ENCODE measurements at places on chromosomes 1 and 21.
A peak's percentile ranks its signal among the peaks of the same experiment; 100 is the strongest.

DNA sequence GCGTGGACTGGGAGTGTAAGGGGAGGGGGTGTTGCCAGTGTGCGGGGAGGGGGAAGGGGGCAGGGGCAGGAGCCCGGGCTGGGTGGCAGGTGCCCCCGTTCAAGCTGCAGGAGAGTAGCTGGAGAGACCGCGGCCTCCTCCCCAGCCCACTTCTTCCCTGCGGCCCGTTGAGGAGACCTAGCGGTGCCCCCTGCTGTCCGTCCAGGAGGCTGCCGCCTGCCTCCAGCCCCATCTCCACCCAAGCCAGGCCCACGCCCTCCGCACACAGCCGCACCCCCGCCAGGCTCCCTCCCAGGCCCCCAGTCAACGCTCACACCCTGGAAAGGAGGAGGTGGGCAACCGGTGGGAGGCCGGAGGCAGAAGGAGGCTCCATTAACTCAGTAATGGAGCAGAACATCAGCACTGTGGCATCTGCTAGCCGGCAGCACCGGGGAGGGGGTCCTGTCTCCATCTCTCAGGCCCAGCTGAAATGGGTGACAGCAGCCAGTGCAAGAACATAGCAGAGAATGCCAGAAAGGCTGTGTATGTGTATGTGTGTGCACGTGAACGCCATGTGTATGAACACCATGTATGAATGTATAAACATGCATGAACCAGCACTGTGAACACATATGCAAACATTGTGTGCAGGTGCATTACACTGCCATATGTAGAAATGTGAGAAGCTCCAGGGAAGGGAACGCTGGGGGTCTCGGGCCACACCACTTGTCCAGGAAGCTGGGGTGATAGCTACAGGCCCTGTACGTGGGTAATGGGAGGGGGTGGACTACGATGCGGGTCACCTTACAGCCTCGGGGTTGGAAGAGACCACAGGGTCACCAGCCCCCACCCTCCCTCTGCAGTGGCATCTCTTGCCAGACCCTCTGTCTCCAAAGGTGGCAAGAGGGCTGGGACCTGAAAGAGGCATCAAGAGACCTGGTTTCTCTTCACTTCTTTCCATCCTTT is 84.6 kb downstream of the SYT2 start:
- peak; percentile 53 for DNase-seq

DNA sequence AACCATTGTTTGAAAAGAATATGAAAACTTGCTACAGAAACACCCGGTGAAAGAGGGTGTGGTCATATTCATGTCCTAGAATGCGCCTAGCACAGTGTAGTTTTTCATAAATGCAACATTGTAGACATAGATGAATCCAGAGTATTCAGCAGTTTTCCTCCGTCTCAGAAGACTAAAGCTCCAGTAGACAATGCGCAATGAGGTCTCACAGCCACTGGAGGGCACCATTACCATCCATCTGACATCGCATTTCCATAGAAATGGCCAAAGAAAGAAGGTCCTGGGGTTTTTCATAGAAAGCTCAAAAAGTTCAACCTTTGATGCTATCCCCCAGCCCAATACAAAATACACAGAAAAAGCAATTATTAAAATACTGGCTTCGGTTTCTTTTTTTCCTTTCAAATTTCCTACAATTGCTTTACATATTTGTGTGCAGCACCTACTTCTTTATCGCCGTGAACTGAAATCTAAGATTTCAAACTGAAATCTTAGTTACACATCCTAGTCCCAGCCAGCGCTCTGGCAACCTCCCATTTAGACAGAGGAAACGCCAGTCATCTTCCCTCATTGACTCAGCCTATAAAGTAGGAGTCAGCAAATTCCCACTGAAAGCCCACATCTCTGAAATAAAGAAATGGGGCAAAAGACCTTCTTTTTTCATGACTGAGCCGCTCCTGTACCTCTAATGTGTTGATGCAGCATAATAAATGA is 3.9 kb upstream of the CD58 start:
- peak; percentile 54 for DNase-seq

DNA sequence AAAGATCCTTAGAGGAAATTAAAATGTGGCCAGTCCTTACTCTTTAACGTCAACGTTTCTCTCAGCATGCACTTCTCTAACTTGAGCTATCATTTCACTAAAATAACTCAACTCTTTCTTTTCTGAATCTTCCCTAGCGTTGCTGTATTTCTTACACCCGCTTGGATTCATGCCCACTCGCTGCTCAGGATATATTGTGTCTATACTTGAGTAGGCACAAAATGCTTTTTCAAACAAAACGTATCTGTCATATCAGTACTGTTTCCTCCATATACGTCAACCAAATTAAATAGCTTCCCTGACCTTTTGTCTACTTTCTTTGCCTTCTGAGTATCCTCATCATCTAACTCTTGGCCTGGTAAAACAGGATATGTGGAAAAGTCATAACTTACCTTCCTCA is 549.7 kb downstream of the SMYD3 start:
- DNase-seq: no peak

- DNase-seq: no peak
Measured at GRCh38 chr1:31505911-31506497, 70.3 kb upstream of the TINAGL1 start.

- DNase-seq: no peak
Measured at GRCh38 chr1:3789421-3790300, 6.6 kb downstream of the LRRC47 start.

DNA sequence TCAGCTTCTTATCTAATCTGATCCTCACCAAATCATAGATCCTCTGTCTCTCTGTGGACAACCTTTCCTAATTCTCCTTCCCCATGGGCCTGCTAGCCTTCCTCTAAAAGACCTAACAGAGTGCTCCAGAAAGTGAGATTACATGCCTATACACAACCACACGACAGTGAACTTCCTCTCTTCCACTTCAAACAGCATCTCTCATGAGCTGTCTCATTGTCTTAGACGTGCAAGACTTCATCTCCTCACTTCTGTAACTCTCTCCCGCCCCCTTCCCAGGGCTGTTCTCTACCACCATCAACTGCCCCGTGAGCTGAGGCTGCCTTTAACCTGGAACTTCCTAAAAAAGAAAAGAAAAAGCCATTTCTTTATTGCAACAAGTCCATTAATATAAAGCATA is 14.1 kb upstream of the A3GALT2 start:
- no peak for DNase-seq

DNA sequence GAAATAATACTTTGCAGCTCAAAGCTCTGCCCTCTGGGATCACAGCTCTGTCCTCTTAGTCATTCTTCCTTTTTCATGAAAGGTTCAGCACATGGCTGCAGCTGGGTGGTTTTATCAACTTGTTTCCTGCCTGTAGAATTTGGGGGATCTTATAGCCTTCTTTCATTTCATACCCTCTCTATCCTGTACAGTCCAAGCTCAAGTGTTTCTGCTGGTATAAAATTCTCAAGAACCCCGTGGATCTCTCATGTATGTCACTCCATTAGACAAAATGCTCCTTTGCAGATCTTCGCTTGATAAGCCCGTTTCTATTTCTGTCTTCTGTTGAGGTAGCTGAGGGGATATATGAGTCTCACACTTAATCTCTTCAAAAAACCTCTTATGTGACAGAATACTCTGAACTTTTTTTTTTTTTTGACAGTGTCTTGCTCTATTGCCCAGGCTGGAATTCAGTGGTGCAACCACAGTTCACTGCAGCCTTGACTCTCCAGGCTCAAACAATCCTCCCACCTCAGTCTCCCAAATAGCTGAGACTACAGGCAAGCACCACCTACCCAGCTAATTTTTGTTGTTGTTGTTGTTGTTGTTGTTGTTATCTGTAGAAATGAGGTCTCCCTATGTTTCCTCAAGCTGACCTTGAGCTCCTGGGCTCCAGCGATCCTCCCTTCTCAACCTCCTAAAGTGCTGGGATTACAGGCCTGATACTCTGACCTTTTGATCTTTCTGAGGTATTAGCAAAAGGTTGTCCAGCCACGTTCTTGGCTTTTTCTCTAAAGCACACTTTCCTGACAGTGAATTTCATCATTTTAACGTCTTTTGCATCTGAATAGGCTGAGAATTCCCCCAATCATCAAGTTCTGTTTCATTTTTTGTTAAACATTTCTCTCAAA is 24.6 kb upstream of the COL9A2 start:
- DNase-seq: no peak

DNA sequence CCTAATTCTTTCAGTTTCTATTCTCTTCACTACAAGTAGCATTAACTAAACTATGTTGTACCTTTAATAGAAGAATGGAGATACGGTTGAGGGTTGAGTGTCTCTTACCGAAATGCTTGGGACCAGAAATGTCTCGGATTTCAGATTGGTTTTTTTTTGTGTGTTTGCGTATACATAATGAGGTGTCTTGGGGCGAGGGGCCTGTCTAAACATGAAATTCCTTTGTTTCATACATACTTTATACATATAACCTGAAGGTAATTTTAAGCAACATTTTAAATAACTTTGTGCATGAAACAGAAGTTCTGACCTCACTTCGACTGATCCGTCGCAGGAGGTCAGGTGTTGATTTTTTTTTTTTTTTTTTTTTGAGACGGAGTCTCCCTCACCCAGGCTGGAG is 36.3 kb upstream of the MYOCOS start:
- no peak for DNase-seq

GRCh38 chr21:45670731-45671130 is 27.2 kb downstream of the PCBP3 start:
- DNase-seq: no peak

DNA sequence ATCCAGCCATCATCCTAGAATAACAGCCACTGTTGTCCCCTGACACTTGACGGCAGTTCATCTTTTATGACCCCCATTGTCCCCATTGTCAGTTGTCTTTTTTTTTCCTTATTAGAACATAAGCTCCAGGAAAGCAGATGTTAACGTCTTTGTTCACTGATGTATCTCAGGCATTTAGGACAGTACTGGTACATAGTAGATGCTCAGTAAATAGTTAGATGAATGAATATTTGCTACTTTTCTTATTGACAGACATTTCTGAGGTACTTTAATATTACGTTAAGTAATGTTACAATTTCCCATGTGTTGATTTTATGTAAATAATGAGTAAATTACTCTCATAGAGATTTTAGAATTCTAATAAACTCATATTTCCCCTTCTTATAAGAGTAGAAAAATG is 69.5 kb downstream of the ADARB1 start:
- no peak for DNase-seq

GRCh38 chr1:54996359-54996868 is 2.3 kb upstream of the BSND start:
- peak; percentile 75 for DNase-seq

- DNase-seq: no peak
Measured at GRCh38 chr21:44887807-44888580, 14.5 kb upstream of the PTTG1IP start.

- DNase-seq: no peak
Measured at GRCh38 chr1:42114229-42114628, 39.0 kb upstream of the GUCA2B start.

GRCh38 chr1:14946684-14947238 is 206.8 kb upstream of the TMEM51 start:
- DNase-seq: no peak

GRCh38 chr1:53371121-53371666 is 43.3 kb upstream of the LRP8 start:
- DNase-seq: no peak

GRCh38 chr1:236288620-236288976 is 6.8 kb upstream of the ERO1B start:
- no peak for DNase-seq

GRCh38 chr1:44016890-44017400 is 14.3 kb downstream of the SLC6A9 start:
- DNase-seq: no peak

GRCh38 chr21:15524855-15525254 is 204.9 kb upstream of the USP25 start:
- no peak for DNase-seq

DNA sequence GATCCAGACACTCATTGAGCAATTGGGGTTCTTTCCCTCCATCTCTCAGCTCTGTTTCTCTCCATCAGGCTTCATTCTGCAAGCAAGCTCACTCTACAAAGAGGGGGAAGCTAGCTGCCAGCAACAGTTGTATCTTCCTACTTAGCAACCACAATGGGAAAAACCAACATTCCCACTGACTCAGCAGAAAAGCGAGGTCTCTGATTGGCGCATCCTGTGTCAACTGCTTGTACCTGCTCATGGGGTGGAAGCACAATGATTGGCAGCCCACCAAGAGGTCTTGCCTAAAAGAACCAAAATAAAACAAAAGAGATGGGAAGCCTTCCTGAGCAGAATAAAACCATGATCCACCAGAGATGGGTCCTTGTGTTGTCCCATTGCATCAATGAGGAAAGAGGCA is 4.0 kb upstream of the CDA start:
- no peak for DNase-seq

DNA sequence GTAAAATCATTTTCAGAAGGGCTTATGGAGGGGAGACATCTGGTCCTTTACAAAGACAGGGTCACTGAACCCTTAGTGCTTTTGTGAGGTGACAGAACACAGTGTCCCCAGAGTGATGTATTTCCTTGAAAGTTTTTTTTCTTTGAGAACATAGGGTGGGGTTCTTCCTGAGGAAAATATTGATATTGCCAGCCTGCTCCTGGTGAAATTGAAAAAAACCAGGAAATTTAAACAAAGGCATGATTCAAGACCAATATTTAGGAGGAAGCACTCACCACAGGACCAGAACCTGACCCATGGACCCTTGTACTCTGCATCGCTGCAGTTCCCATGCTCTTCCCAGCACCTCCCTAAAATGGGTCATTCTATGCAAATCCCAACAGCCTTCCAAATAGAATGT is 63.7 kb downstream of the ST6GALNAC3 start:
- DNase-seq: no peak

DNA sequence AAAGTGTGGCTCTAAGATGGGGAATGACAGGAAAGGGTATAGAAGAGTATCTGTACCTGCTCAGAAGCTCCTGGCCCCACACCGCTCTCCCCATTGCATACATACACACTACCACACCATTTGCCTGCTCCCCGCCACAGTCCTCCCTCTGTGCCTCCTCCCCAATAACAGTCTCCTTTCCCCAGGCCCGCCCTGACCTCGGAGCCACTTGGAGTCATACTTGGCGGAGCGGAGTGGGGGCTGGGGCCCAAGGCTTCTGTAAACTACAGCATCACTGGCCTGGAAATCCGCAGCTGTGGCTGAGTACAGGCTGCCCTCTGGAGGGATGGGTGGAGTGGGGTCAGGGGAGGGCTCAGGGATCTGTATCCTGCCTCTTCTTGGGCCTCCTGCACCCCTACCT is 8.6 kb downstream of the SEMA6C start:
- no peak for DNase-seq

- no peak for DNase-seq
Measured at GRCh38 chr1:203082571-203083462, 3.0 kb downstream of the MYOG start.

GRCh38 chr1:98707556-98707955 is 46.0 kb downstream of the SNX7 start:
- no peak for DNase-seq

- no peak for DNase-seq
Measured at GRCh38 chr1:221477252-221477651, 264.6 kb downstream of the DUSP10 start.

- DNase-seq: no peak
Measured at GRCh38 chr1:40311692-40312091, 5.4 kb downstream of the COL9A2 start.

DNA sequence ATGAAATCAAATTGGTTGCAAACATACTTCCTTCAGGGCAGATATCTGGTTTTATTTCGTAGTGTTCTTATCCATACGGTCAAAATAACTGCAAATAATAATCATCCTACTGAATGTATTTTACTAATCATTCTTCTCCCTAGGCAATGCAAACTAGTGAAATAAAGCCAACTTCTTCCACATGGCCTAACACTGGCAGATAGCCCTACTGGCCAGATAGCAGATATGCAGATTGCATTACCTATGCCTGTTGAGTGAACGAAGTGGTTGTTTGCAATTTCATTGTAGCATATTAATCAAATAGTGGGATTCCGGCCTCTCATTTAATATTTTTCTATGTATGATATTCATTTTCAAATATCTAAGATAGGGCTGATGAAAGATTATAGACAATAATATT is 116.2 kb downstream of the CENPF start:
- DNase-seq: no peak
